ENCODE measurements at places on chromosomes 2 and 18.

- DNase-seq, result no peak
These were observed 123.0 kb upstream of the MYO3B start for GRCh38 chr2:170054997-170055396.

DNA sequence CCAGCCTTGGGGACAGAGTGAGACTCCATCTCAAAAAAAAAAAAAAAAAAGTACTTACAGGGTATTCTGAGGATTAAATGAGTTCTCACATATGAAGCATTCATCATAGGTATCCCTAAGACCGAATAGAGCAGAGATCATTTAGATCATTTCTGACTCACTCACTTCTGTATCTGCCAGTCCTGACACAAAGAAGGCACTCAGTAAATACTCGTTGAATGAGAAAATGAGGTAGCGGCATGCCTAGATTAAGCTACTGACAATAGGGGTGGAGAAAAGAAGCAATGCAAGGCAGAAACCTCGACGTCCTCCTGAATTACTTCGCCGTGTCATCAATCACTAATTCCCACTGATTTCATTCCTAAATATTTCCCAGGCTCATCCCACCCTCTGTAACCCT lies 103.8 kb downstream of the GREB1L start:
- no peak for DNase-seq

- no peak for DNase-seq
These were observed 294.9 kb upstream of the CYRIA start for GRCh38 chr2:16960579-16960978.

DNA sequence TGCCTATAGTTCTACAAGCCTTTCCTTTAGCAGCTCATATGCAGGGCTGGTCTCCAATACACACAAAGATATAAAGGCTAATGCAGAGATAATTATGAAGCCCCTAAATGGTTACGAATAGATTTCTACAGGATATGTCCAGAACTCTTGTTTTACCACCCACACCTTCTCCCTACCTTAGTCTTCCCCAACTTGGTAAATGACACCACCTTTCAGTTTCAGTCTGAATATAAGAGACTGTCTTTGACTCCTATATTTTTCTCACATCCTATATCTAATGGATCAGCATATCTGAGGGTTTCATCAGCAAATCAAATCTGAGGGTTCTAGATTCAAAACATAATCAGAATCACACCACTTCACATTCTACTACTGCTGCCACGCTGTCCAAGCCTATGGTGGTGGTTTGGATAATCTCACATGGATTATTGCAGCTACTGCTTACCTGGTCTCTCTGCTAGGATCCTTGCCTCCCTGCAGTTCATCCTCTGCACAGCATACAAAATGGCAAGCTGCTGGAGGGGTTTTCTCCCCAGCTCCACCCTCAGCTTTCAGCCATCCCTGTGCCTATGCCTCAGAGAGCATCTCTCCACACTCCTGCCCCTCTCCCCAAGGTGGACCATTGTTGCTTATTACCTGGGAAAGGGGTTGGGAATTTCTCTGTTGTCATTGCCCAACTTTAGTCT lies 178.0 kb upstream of the SPOPL start:
- DNase-seq, result no peak

- DNase-seq, result no peak
These were observed 133.0 kb upstream of the MYO3B start for GRCh38 chr2:170044751-170045478.

DNA sequence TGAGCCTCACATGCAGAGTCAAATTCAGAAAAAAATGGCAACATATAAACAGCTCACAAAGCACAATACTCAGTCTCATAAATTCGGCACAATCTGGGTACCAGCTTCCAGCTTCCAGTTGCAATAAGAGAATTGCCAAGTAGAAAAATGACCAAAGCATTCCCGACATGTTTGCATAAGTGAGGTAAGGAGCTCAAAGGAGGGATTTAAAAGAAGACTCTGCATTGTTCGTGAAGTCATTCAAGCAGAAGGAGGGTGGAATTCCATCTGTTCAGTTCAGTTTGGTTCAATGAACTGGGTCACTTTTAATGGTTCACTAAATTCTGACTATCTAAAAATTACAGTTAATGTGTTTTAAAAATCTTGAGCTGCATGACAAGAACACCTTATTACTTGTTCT lies 106.7 kb upstream of the KLHL14 start:
- DNase-seq, result no peak

GRCh38 chr2:21052044-21052443 lies 8.2 kb upstream of the APOB start:
- DNase-seq, result no peak

- no peak for DNase-seq
These were observed 76.4 kb downstream of the TMEM18 start for GRCh38 chr2:600542-601386.

DNA sequence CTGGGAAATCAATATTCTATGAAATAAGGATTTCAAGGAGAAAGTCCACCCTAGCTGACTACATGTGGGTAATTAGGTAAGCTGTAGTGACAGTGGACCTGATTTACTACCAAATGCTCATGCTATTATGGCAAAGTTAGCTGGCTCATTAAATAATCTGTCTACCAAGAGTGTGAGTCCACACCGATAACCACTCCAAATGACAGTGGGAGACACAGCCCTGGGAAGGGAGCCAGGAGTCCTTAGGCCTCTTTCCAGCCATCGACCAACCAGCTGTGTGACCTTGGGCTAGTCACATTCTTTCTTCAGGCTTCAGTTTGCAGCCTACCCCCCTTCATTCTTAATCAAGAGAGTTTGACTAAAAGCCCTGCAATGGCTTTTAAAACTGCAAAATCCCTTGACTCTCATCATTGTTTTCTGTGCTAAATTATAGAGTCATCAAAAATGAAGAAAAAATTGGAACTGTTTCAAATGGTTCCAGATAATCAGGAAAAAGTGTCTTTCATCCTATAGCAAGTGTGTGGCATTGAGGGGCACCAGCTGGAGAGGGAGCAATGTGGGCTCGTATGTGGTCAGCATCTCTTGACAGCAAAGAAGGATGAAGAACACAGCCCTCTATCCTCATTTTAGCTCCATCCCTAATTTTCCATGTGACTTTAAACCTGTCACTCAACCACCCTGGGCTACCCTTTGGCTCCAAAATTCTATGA lies 45.6 kb upstream of the SLC14A2 start:
- no peak for DNase-seq

DNA sequence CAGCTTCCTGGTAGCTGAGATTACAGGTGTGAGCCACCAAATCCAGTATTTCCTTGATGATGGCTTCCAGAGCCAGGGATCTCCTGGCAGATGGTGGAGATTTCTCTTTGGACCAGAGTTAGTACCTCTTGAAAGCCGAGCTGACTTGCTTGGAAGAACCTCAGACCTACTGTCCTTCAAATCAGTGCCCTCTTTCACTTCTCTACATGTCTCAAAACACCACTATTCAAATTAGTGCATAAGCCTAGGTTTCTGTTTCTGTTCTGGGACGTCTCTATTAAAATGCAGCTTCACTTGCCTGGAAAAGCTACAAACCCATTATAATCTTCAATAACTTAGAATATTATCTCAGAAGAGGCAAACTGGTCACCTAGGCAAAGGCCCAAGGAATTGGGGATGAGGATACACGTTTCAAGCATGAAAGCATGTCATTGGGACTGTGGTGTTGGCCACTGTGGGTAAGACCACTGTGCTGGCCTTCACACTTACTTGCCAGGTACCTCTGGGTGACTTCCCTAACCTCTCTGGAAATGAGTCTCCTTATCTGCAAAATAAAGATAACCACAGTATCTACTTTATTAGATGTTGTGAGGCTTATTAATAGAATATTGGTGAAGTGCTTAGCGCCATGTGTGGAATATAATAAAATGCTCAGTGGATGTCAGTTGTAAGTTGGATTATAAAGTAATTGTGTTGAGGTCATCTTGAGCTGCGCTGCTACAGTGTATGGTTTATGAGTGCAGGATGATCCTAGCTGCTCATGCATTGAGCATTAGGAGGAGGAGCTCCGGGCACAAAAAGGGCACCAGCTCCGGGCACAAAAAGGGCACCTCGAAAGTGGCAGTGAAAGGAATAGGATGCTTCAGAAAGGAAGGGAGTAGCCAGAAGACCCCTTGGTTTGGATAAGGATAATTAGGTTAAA lies 84.5 kb downstream of the DOCK10 start:
- no peak for DNase-seq

GRCh38 chr2:11004199-11004598 lies 92.5 kb downstream of the KCNF1 start:
- no peak for DNase-seq

- no peak for DNase-seq
These were observed 24.6 kb downstream of the RTP5 start for GRCh38 chr2:241894056-241894641.

DNA sequence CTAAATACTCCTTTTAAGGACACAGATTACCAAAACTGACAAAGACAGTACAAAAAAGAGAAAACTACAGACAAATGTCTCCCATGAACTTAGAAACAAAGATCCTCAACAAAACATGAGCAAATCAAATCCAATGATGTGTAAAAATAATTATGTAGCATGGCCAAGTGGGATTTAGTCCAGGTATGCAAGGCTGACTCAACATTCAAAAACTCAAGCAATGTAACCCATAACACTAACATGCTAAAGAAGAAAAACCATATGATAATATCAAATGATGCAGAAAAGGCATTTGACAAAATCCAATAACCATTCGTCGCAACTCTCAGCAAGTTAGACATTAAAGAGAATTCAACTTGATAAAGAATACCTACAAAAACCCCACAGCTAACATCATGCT lies 239.0 kb upstream of the KLHL29 start:
- DNase-seq, result no peak

- no peak for DNase-seq
These were observed 408.6 kb downstream of the CDH7 start for GRCh38 chr18:66159451-66159850.

DNA sequence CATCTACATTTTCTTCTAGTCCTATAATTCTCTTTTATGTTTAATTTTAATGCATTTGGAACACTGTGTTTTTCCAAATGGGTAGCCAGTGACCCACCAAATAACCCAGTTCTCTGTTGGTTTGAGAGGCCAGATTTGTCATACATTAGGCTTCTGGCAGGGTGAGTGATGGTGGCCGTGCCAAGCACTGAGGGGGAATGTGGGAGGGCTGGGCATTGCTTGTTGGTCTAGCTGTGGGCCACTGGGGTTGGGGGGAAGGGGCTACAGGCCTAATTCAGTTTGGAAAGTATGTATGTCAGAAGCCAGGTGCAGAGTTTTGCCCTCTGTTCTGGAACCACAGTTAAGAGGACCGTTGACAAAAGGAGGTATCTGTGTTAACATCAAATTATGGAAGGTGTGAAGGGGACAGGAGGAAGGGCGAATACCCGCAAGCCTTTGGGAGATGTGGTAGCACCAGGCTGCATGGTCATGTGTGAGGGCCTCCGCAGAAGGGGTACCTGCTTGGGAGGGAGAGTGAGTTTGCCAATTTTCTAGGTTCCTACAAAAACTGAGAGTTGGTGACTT lies 38.1 kb upstream of the SCLY start:
- no peak for DNase-seq

GRCh38 chr2:46747297-46747818 lies 168.2 kb downstream of the MCFD2 start:
- no peak for DNase-seq

DNA sequence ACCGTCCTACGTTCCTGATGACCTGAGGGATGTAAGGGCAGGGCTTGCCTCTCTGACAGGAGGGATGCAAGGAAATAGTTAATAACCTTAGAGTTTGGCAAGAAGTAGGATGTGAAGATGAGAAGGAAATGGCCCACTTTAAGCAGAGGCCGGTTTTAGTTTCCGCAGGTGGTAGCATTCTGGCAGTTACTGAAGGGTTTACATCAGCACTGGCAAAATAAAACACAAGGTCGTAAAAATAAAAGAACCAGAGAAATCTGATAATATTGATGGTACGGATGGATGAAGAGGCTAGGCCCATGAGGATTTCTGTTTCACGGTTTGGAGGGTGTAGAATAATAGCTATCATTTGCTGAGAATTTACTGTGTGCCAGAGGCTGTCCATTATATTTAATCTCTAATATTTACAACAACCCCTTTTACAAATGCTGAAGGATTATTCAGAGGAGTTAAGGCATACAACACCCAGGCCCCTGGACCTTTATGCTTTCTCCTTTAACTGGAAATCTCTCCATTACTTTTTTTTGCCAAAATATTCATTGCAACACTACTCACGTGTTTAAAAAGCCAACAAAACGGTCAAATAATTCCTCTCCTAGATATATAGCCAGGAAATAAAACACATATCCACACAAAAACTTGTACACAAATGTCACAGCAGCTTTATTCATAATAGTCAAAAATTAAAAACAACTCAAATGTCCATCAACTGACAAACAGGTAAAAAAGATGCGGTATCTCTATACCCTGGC lies 28.5 kb downstream of the DAPL1 start:
- DNase-seq, result no peak

DNA sequence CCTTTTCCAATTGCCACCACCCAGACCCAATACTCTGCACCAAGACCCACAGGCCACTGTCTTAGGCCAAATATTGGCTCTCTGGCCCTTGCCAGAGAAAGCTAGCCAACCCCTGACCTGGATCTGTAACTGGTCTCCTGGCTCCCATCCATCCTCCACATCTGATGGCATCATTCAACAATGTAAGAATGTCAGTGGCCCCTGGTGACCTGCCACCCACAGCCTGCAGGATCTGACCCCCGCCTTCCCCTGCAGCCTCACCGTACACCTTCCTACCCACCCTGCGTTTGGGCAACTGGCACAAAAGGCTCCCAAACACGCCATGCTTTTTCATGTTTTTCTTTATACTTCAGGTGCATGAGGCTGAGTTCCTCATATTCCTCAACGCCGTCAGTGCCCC lies 60.0 kb upstream of the ASAP2 start:
- no peak for DNase-seq

GRCh38 chr2:239291475-239292350 lies 109.1 kb downstream of the HDAC4 start:
- DNase-seq, result no peak

- DNase-seq, result no peak
These were observed 63.9 kb downstream of the COMMD1 start for GRCh38 chr2:61969376-61969775.

DNA sequence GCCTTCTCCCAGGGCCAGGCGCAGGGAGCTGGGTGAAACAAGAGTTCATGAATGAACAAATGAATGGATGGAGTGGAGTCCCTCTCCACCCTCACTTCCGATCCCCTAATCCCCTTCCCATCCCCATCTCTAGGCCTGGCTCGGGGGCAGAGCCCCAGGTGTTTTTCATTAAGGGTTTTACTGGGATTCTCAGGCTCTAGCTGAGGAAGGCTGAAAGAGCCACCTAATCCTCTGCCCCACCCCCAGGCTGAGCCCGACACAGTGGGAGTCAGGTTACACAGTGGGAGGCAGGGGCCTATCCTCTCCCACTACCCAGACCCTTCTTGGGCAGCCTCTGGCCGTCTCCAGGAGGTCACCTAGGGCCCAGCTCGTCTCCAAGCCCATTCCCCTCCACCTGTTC lies 36.1 kb downstream of the SDC1 start:
- DNase-seq, result no peak

DNA sequence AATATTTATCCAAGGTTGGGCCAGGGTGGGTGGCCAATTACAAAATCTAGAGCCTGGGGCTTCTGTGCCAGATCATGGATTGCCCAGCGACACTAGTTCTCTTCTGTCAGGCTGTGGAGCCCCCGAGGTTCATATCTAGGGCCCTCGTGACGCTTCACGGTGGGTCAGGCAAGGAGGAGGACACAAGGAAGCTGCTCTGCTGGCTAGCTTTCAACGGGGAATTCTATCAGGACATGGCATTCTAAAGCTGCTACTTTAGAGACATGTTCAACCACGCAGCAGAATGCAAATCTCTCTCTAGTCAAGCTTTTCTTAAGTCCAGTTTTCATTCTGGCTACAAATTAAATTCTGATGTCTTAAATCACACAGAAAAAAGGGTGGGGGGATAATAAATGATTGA lies 180.2 kb downstream of the THADA start:
- no peak for DNase-seq

- DNase-seq, result no peak
These were observed 149.7 kb downstream of the PXDN start for GRCh38 chr2:1594373-1595171.
